ENCODE measurements at places on chromosomes 1 and 21. TPM values are rescaled to one million over a fixed set of nuclear protein-coding genes. Genes with fewer than 3 reads are reported as not detected.

- H3K27ac ChIP-seq, result no peak overlapping the region
- no peaks in the 10 kb centered on the region for H3K4me1 ChIP-seq
- H3K4me3 ChIP-seq, result no peak overlapping the region
- H3K36me3 ChIP-seq, result no peaks in the 10 kb centered on the region
Measured at GRCh38 chr1:221035662-221036153, 156.5 kb downstream of the HLX start.

DNA sequence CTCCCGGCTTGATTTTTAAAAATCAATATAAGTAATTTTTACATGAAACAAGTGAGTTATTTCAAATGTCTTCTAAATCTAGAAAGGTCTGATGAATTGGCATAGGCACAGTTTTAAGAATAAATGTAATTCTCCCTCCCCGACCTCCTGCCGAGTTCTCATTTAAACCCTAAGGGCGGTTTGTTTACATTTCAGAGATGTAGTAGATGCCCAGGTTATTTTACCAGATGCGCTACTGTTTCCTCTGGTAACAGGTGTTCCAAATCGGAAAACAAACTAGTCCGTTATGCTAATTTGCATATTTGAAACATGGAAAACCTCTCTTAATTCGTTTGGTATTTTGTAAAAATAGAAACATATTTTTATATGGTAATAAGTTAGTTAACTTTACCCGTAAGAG lies 53.8 kb upstream of the CFAP126 start:
- H3K27me3 ChIP-seq, result peaks cover 20% of the 10 kb centered on the region
- peak overlapping the region; percentile 77 for H3K4me3 ChIP-seq
- peaks cover 2% of the 10 kb centered on the region for H3K36me3 ChIP-seq
- no peak for DNase-seq
- peak overlapping the region; percentile 67 for H3K27ac ChIP-seq

DNA sequence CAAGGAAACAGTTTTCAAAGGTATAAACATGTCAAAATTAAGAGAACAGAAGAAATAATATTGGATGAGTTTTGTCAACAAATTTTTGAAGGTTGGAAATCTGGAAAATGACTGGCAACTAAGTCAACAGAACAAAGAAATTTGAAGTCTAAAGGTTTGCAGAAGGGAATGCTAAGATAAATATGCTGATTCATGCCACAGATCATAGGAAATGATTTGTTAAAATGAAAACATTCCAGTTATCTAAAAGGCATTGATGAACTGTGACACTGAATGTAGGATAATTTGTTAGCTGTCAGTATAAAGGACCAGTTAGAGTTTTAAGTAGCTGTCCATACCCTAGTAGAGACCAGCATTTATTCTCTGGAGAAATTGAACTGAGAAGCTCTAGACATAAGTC lies 157.9 kb upstream of the CHRM3 start:
- H3K4me1 ChIP-seq, result no peaks in the 10 kb centered on the region
- no peak for DNase-seq

DNA sequence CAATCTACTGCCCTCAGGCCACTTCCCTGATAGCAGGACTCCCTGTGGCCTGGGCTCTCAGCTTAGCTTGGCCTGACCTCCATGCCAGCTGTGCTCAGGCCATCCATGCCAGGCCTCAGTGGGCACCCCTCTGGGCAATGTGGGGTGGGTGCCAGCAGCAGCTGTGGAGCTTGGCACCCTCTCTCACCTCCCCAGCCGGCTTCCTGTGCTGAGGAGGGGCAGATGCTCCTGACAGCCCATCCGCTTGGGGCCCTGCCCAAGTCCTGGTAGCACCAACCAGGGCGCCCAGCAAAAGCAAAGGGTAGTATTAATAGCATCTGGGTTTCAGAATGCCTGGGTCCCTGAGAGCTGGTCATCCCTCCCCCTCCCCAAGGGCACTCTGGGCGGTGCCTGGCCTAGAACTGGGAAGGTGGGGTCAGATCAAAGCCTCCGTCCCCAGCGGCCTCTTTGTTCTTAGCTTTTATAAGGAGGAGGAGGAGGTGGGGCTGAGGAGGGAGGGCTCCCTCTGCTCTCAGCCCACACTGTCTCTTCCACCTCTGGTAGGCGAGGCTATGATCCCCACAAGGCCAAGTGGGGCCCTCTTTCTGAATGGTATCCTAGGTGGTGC lies 6.1 kb downstream of the EFNA4 start:
- H3K27ac ChIP-seq, result no peak overlapping the region
- H3K27me3 ChIP-seq, result no peaks in the 10 kb centered on the region
- DNase-seq, result no peak
- H3K36me3 ChIP-seq, result peaks cover 7% of the 10 kb centered on the region

DNA sequence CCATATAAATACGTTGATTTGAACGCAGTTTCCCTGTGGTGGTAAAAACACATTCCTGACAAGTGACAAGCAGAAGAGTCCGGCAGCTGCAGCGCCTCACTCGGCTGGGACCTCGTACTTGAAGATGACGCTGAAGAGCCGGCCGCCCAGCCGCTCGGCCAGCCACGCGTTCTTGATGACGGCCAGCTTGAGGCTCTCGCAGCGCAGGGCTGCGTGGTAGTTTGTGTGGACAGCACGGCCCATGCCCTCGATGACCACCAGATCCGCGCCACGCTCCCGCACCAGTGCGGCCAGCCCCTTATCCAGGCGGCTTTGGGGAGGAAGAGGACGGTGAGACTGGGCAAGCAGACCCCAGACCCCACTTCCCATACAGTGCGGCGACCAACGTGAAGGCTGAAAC lies 17.6 kb downstream of the PANK4 start:
- no peak overlapping the region for H3K27ac ChIP-seq
- H3K27me3 ChIP-seq, result no peaks in the 10 kb centered on the region
- no peak overlapping the region for H3K4me3 ChIP-seq
- DNase-seq, result no peak
- H3K36me3 ChIP-seq, result no peaks in the 10 kb centered on the region

GRCh38 chr1:63621698-63622097 lies 28.5 kb downstream of the PGM1 start:
- H3K4me1 ChIP-seq, result peaks cover 6% of the 10 kb centered on the region
- H3K4me3 ChIP-seq, result no peak overlapping the region
- no peaks in the 10 kb centered on the region for H3K36me3 ChIP-seq

FCRL1 gene
- total RNA-seq, result 1.0 TPM

IPO9 gene
- total RNA-seq, result 29.3 TPM

DNA sequence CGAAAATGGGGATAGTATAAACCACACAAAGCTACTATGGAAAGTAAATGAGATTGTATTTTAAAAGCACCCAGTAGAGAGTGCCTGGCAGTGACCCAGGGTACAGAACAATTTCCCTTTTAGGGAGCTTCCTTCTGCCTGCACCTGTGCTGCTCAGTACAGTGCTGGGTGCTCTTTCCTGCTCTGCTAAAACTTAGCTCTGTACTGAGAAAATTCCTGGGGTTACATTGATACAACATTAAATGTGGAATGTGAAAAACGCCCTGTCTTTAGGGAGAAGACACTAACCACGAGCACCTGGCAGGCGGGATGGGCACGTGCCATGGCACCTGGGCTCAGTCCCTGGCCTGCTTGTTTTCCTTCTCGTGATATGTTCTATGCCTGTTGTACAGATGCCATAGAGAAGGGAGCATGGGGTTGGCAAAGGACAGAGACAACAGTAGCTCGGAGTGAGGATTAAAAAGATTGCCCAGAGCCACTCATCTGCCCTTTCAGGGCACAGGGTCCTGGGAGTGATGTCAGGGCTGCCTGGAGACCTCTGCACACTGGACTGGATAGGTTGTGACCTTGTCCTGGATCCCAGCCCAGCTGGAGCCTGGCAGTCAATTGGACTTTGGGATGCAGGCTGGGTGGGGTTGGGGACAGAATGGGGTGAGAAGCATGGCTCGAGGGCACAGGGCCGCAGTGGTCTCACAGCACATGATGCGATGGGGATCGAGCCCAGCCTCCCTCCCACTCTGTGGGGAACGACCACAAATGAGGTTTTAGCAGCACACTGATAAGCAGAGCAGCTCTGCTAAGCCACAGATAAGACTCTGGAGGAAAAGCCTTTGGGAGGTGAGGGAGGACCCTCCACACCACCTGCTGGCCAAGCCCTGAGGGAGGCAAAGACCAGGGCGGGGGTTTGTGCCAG lies 4.2 kb downstream of the SPATA46 start:
- H3K4me3 ChIP-seq, result no peak overlapping the region
- no peak for DNase-seq
- H3K27ac ChIP-seq, result no peak overlapping the region
- H3K36me3 ChIP-seq, result no peaks in the 10 kb centered on the region

GRCh38 chr1:221708076-221708571 lies 33.8 kb downstream of the DUSP10 start:
- no peaks in the 10 kb centered on the region for H3K27me3 ChIP-seq
- peaks cover 2% of the 10 kb centered on the region for H3K36me3 ChIP-seq
- peak overlapping the region; percentile 95 for H3K27ac ChIP-seq
- no peak for DNase-seq
- H3K4me3 ChIP-seq, result peak overlapping the region; percentile 69
- H3K4me1 ChIP-seq, result peaks cover 38% of the 10 kb centered on the region

DNA sequence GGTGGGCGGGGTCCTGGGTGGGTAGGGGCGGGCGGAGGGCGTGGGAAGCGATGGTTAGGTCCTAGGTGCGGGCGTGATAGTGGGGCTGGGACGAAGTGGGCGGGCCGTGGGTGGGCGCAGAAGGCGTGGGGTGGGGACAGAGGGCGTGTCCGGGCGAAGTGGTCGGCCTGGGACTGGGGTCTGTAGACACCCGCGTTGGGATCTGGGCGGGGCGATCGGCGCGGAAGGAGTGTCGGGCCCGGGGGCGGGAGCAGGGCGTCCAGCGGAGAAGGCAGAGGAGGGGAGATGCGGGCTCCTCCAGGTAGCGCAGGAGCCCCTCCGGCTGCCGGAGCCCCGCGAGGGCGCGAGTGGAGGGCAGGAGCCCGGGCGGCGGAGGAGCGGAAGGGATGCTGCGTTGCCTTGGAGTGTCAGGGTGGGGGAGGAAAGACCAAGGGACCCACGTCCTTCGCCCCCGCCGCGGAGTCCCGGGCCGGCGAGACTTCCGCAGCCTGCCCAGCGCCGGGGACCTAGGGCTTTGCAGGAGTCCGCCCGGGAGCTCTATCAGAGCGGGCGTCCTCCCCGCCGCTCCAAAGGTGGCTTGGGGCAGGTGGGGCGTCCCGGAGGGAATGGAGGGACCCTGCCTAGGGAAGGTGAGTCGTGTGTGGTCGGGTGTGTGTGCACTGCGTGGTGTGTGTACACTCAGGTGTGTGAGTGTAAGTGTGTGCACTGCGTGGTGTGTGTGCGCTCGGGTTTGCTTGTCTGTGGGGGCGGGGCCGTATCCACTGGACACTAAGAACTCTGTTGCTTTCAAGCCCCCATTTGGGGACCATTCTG lies 27.0 kb upstream of the PRSS38 start:
- no peaks in the 10 kb centered on the region for H3K36me3 ChIP-seq
- peak overlapping the region; percentile 88 for H3K4me3 ChIP-seq
- peak overlapping the region; percentile 54 for H3K27ac ChIP-seq

BSND gene
- total RNA-seq, result 0.07 TPM

GRCh38 chr1:184881941-184882913 lies 92.1 kb downstream of the NIBAN1 start:
- H3K36me3 ChIP-seq, result peaks cover 7% of the 10 kb centered on the region
- no peaks in the 10 kb centered on the region for H3K27me3 ChIP-seq
- H3K27ac ChIP-seq, result peak overlapping the region; percentile 86
- peaks cover 39% of the 10 kb centered on the region for H3K4me1 ChIP-seq

DNA sequence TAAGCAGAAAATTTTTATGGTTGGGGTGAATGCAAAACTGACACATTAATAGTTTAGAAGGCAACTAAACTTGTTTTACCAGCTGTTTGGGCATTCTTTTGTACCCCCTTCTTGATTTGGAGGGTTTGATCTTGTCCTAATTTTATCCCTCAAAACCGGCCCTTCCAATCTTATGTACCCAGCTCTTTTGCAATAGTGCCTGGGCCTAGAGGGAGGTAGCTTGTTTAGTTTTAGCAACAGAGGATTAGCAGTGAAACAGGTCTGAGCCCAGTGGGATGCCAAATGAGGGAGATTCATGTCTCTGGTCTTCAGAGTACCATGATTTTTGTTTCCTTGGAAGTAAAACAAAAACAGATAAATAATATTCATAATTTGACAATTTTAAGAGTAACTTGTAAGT lies 45.1 kb downstream of the CRP start:
- H3K27ac ChIP-seq, result no peak overlapping the region
- no peaks in the 10 kb centered on the region for H3K36me3 ChIP-seq
- peaks cover 44% of the 10 kb centered on the region for H3K27me3 ChIP-seq
- no peaks in the 10 kb centered on the region for H3K4me1 ChIP-seq
- no peak overlapping the region for H3K4me3 ChIP-seq

MCOLN3 gene
- total RNA-seq, result 5.1 TPM

DNA sequence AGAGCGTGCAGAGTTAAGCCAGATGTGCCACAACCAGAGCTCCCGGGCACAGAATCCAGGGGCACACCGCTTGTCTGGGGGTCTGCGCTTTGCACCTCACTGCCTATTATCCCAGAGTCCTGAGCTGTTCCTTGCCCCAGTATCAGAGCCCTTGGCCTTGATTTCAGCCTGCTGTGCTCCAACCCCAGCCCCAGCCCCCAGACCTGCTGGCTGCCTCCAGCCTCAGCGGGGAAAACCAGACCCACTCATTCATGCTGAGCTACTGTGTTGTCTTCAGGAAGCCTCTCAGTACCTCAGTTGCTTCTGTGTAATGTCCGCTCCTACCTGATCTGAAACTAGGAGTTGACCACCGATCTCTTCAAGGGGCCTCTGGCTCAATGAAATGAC lies 1.1 kb downstream of the IKBKE start:
- H3K4me3 ChIP-seq, result peak overlapping the region; percentile 99
- peak overlapping the region; percentile 98 for H3K27ac ChIP-seq
- no peak for DNase-seq
- H3K36me3 ChIP-seq, result peaks cover 7% of the 10 kb centered on the region

DNA sequence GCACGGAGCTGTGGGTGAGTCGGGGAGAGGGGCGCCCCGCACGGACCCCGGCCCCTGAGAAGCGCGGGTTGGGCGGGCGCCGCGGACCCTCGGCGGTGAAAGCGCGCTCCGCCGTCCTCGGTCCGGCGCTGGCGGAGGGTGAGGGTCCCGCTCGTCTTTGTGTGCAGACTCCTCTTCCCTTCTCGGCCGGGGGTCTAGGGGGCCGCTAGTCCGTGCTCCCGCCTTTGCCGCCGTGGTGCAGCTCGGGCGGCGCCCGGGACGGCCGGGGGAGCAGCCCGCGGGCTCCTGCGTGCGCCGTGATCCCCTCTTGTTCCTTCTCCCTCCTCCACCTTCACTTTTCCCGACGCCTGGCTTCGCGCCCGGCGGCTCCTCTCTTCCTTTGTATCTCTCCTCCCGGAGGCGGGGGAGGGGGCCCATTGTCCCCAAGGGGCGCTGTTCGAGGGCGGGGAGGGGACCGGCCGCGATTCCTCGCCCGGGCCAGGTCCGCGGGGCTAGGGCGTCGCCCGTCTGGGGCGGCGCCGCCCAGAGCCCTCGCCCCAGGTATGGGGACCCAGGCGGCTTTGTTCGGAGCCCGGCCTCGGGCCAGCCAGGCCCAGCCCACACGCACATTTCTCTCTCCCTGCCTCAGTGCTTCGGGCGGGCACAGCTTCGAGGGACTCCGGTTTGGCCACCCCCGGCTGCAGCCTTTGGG lies 519 bp downstream of the FNBP1L start:
- peak; percentile 23 for DNase-seq
- H3K4me3 ChIP-seq, result peak overlapping the region; percentile 95
- H3K27me3 ChIP-seq, result peaks cover 32% of the 10 kb centered on the region
- peak overlapping the region; percentile 72 for H3K27ac ChIP-seq
- H3K4me1 ChIP-seq, result peaks cover 19% of the 10 kb centered on the region
- H3K36me3 ChIP-seq, result peaks cover 4% of the 10 kb centered on the region

RNU1-4 gene
- 3,182 TPM for total RNA-seq
